ENCODE measurements at places on chromosomes 1 and 21.
A peak's percentile ranks its signal among the peaks of the same experiment; 100 is the strongest.

DNA sequence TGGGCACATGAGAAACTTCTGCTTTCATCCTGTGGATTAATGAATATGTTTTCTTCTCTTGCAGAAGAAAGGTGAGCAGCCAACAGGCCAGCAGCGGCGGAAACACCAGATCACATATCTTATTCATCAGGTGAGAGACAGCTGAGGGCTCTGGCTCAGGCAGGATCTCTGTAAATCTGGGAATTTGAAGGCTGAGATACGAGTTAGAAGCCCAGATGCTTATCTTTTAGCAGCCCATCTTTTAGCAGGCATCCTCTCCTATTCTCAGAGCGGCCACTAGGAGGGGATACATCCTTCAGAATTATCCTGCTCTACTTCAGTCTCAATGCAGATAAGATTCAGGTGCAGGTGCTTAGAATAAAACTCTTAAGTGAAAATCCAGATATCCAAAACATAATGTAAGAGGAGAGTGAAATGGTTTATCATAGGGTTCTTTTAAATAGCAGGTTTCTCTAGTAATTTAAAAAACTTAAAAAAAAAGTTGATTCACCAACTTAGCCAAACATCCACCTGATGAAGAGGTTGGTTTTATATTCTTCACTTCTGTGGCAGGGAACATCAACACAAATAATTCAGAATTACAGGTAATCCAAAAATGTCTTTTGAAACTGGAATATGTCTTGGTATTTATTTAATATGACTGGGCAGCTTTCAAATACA is 19.3 kb downstream of the SH2D2A start:
- peak; percentile 79 for DNase-seq

GRCh38 chr1:110319332-110320167 is 19.6 kb upstream of the RBM15 start:
- no peak for DNase-seq

DNA sequence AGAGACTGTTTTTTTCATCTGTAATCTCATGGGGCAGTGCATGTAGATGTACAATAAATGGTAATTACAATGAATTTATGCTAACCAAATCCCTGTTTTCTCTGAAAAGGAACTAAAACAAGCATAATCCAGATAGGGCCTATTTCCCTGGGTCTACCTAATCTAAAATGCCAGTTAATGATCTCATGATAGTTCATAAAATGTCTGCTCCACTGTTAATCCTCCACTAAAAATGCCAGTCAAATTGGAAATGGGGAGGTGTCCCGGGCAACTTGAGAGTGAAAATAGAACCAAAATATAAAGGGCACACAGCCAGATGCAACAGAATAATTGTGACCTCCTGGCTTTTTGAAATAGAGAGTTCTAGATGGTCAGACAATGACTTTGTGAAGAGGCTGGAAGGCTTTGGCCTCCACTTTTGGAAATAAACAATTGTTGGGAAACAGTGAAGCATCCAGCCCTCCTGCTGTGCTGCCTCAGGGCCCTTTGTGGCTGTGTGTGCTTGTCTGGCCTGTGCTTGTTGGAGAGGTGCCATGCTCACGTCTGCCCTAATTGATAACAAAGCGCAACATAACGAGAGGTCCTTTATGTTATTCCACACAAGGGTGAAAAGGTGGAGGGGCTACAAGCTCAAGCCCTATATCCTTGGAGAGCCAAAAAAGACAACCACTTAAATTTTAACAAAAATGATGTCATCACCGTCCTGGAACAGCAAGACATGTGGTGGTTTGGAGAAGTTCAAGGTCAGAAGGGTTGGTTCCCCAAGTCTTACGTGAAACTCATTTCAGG is 97.7 kb downstream of the ATP5PO start:
- DNase-seq: no peak

DNA sequence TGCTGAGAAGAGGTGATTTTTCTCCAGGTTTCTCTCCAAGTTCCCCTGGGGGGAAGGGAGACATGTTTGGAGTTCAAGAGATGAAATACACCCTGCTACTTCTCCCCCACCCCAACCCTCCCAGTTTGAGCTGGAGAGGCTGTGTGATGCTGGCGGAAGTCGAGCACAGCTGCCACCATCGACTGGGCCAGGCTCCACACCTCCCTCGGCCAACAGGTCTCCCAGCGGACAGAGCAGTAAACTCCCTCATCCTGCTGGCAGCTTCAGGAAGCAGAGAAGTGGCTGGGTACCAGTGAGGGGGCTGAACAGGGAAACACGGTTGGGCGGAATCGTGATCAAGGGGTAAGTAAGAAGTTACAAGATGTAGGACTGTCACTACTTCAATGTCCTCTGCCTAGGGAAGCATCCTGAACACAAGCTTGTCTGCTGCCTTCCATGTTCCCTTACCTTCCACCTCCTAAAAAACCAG is 6.6 kb upstream of the NHLH1 start:
- DNase-seq: no peak

DNA sequence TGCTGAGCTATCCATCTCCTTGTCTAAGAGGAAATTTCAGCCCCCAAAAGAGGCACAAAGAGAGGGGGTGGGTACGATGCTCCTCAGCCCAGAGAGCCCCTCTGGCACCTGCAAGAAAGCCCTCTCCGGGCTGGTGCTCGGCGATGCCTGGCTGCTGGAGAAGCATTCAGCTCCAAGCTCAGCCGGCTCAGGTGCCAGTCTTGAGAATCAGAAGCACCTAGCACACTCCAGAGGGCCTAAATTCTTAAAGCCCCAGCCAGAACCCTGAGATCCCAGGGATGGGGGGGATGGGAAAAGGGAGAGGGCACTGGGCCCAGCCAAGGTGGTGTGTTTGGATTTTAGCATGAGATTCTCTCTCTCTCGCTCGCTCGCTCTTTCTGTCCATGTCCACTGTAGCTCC is 2.9 kb downstream of the GRIK3 start:
- no peak for DNase-seq

- no peak for DNase-seq
These were observed 20.5 kb upstream of the ARTN start for GRCh38 chr1:43913051-43913501.

GRCh38 chr1:215526846-215527151 is 40.3 kb upstream of the KCTD3 start:
- no peak for DNase-seq

DNA sequence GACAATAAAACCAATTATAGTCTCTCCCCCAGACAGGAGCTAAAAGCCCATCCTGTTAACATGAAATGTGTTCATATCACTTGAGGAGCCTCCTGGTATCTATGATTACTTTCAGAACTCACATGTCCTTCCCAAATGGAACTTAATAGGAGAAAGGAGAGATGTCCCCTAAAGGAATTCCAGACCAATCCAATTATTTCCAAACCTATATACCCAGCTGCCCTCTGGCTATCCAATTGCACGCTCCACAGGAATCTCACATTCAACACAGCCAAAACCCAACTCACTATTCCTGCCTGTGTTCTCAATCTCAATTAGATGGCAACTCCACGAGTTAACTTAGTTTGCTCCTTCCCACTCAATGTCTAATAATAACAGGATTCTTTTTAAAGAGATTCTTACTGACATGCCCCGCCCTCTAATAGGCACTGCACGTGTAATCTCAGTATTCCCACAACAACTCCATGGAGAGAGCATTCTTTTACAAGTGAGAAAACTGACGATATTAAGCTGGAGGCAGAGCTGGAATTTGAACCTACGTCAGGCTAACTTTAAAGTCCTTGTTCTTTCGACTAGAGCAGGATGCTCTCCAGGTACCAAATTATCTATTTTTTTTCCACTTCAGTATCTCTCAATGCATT is 59.1 kb upstream of the SEC16B start:
- DNase-seq: no peak

DNA sequence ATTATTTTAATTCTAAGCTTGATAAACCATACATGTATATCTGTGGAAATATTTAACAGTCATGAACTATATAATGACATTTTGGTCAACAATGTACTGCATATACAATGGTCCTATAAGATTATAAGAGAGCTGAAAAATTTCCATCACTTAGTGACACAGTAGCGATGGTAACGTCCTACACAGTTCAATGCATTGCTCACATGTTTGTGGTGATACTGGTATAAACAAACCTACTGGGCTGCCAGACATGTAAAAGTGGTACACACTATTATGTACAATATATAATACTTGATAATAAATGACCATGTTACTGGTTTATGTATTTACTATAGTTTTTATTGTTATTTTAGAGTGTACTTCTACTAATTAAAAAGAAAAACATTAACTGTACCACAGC is 841.9 kb downstream of the LTN1 start:
- no peak for DNase-seq

DNA sequence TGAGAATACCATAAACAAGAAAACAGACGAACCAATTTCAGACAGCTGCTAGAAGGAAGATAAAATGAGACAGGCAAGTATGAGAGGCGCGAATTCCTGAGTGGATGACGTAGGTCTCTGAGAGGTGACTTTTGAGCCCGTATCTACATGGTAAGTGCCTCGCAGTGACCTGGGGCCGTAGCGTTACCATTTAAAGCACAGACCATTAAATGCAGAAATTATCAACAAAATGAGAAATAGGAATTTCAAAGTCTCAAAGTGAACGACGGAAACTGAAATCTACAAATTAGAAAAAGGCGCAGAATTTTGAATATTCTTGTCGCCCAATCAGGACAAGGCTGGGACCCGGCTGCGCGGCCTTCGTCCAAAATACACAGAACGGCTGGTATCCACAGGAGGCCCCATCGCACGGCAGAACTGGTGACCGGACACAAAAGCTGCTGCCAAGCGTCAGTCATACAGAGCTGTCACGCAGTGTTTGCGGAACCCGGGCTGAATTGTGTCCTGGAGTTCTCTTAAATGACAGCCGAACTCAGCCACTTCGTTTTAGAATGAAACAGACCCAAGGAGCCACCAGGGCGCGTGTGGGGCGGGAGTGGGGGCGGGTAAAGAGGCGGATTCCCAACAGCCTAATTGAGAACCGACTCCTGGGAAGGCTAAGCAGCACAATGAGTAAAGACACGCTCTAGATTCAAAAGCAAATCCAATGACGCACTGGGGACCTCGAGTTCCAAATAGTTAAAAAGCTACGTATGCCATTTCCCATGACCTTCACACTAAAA is 13.8 kb upstream of the BOLA1 start:
- peak; percentile 84 for DNase-seq

GRCh38 chr1:157925419-157926166 is 67.9 kb upstream of the KIRREL1 start:
- no peak for DNase-seq

GRCh38 chr1:168504064-168504837 is 39.5 kb downstream of the XCL2 start:
- DNase-seq: peak; percentile 37

GRCh38 chr1:57112148-57112547 is 146.3 kb upstream of the C8B start:
- DNase-seq: no peak

DNA sequence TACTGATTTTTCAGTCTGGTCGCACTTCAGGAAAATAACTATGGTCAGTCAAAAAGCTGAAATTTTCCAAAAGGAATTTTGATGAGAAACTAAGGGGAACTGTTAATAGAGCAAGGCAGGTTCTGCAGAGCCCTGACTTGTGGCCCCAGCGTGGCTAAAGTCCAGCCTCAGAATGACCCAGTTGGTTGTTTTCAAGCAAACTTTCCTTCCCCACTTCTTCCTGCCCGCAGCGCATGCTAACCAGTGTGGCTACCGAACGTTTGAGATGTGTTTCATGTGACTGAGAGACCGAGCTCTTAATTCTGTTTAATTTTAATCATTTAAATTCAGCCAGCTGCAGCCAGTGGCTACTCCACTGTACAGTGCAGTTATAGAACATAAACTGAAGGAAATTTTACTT is 6.2 kb upstream of the IL10RB start:
- no peak for DNase-seq

DNA sequence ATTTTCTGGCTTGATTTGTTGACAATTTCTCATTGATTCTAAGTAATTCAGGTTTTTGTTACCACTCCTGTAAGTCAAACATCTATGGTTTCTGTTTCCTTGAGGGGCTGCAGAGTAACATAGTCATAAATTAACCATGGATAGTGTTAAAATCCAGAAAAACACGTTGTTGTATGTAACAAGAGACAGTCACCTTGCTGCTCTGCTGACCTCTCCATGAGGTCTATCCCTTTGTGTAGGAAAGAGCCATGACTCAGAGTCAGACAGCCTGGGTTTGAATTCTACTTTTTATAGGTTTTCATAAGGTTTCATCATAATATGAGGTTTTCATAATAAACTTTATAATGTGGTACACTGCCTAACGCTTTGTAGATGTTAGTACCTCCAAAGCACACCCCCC is 27.6 kb upstream of the NBL1 start:
- DNase-seq: no peak

GRCh38 chr1:199733125-199733524 is 294.4 kb upstream of the NR5A2 start:
- DNase-seq: no peak

DNA sequence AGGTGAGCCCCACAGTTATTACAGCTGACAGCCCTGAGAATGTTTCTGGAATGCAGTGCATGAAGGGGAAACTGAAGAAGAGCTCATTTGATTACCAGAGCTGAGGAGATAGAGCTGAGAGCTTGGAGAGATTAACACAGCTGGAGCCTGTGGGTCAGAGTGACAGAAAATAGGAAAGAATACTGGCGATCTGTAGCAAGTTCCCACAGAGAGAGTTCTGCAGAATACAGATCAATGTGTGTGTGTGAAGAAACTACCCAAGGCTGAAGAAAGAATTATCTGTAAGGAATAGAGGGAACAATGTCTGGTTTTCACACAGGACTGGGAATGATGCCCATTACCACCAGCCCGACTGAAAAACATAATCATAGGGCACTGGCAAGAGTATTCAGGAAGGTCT is 103.6 kb upstream of the SNX7 start:
- no peak for DNase-seq

DNA sequence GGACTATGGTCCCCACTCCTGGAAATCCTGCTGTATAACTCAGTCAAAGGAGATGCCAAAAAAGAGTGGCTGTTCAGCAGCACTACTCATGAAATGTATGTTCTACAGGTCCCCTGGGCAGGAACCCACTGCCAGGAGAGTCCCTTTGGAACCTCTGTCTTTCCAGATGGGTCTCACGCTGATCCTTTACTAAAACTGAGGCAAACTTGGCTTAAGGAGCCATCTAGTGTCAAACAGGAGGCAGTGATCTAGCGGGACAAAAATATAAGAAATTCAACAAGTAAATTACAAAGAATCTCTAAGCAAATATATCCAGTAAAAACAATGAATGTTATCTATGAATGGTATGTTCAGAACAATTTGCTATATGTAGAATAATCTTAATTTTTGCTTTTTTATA is 80.5 kb upstream of the PRMT6 start:
- DNase-seq: no peak

DNA sequence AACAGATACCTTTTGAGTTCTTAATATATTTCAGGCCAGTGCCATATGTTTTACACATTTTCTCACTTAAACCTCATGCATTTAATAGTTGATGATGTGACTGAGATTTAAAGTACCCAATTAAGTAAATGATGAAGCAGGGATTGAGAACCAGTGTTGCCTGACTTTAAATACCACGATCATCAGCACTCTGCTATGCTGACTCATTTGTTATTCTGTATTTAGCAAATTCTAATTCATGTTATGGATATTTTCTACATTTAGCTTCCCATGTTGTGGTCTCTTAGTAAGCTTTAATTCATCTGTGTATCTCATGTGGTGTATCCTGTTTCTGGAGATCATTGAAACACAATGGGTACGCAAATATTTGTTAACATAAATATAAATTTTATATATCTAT is 363.0 kb downstream of the PTBP2 start:
- no peak for DNase-seq

GRCh38 chr1:70627910-70628309 is 216.8 kb downstream of the CTH start:
- no peak for DNase-seq

- no peak for DNase-seq
These were observed 25.8 kb upstream of the KCNE1 start for GRCh38 chr21:34537838-34538237.

GRCh38 chr21:27534206-27534605 is 567.3 kb upstream of the ADAMTS5 start:
- no peak for DNase-seq

Measured in activated naive CD4-positive, alpha-beta T cell treated with anti-CD3 and anti-CD28 coated beads, Interleukin-2, amount 10 ng/mL, durations not matched to agents 7 days and 5 days (primary cell).